ENCODE measurements at places on chromosomes 6 and 20.

DNA sequence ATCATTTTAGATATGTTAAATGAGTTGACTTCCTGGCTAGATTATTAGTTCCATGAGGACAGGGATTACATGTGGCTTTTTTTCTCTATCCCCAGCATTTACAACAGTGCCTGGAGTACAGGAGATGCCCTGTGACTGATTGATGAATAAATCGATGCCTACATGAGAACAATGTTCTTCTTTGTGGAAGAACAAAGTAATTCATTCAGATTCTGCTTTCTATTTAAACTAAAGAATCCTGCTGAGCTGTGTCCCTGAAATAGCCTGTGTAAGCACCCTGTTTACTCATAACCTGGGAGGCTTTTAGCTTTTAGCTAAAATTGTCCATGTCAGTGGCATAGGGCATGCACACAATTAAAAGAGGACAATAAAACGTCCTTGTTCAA lies 125.1 kb upstream of the BTBD3 start:
- no peak for DNase-seq

GRCh38 chr20:479487-479886 lies 17.2 kb upstream of the TBC1D20 start:
- peak; percentile 17 for DNase-seq

- no peak for DNase-seq
Observed at GRCh38 chr20:17708675-17709360, 9.1 kb downstream of the BANF2 start.

GRCh38 chr20:45545754-45546453 lies 1.3 kb downstream of the EPPIN start:
- DNase-seq: peak; percentile 40

GRCh38 chr6:3377536-3378397 lies 79.1 kb downstream of the SLC22A23 start:
- no peak for DNase-seq

- DNase-seq: no peak
Observed at GRCh38 chr6:158756126-158756525, 63.0 kb downstream of the EZR start.

DNA sequence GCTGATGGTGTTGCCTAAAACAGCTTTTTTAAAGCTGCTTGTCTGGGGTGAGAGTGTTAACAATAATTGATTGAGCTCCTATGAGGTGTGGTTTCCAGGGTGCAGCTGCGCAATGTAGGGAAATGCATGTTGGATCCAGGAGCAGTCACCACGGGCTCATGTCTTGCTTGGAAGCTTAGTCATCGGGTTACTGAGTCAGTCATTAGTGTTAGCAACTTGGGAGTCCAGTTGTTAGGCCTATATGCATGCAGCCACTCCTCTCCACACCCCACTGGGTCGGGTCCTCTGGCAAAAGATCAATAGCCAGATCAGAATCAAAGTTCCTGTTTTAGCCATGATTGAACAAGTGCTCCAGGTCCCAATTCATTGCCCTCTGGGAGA lies 271.7 kb upstream of the CHD6 start:
- DNase-seq: no peak

DNA sequence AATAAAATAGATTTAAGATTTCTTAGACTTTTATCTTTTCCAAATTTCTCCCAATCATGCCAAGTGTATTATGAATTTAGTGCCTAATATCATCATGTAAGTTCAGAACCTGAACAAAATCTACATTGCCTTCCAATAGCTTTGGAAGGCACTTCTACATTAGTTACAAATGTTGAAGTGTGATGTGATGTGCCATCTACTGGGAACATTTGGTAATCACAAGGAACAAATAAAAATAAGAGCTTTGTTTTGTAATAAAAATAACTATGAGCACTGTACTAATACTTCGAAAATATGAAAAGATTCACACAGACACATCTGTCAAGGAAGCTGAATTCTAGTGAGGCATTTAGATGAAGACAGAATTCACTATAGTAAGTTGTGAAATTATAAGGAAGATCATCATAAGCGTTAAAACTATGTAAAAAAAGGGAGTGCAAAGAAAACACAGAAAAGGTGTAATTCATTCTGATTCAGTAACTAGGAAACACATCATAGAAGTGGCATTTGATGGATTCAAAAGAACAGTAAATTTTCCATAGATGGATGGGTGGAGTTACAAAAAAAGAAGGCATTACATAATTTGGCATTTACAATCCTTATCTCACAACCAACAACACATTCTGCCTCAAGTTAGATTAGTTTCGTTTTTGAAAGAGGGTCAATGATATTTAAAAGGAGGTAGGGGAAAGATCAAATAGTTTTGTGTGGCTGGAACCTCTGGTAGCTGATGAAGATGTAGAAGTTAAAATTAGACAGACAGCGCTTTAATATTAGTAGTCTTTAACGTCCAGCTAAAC lies 161.0 kb downstream of the ASCC3 start:
- peak; percentile 69 for DNase-seq

DNA sequence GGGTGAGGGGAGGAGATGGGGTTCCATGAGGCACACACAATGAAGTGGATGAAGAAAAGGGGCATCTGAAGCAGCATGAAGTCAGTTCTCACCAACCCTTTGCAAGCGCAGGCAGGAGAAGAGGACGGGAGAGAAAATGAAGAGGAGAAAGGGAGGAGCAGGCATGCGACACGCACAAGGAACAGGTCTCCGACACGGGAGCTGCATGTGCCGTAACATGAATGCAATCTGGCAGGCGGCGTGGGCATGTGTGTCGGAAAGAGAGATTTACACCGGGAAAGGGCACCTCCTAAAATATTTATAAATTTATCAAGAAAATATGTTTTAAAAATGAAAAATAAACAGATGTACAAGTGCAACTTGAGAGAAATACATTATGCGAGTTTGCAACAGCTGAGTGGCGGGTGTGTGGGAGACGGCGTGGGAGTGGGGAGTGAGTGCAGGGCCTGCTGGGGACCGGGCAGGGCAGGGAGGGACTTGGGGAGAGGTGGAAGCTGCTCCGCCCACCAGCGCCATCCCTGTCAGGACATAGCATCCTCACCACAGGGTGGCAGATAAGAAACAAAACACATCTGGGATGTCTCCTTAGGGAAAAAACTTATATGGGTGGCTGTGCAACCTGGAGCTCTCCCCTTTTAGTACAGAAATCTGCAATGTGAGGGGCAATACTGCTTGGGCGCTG lies 40.6 kb downstream of the GJA10 start:
- no peak for DNase-seq

DNA sequence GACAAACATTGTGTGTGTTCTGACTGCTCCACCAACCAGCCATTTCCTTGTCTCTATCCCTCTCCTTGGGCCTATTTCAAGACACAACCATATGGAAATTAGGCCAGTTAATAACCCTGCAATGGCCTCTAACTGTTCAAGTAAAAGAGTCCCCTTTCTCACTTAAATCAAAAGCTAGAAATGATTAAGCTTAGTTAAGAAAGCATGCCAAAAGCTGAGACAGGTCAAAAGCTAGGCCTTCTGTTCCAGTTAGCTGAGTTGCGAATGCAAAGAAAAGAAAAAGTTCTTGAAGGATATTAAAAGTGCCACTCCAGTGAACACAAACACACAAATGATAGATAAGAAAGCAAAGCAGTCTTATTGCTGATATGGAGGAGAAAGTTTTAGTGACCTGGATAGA lies 22.5 kb downstream of the SERINC1 start:
- DNase-seq: no peak

GRCh38 chr20:45011108-45011526 lies 44.8 kb downstream of the STK4 start:
- peak; percentile 83 for DNase-seq

DNA sequence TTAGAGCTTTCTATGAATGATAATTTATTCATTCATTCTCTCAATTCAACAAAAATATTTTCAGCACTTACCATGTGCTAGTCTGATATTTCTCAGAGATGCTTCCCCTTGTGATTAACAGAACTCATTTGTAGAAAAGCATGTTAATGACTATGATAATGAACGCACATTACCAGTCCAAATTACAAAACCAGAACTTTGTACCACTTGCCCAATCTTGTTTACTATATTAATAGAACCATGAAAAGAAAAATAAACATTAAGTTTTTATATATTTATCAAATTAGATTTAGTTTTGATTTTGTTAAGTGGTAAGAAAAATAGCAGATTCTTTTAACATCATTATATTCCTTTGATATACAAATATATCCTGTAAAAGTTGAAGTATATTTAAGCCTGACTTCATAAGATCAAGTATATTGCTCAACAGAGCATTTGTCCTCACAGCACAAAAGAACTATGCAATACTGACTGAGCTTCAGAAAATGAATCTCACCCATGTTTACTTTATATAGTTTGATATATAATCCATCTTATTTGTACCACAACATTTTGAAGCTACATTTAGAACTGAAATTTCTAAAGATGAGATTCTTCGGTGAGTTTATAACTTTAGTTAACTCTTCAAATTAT lies 48.9 kb downstream of the TMEM244 start:
- peak; percentile 4 for DNase-seq

DNA sequence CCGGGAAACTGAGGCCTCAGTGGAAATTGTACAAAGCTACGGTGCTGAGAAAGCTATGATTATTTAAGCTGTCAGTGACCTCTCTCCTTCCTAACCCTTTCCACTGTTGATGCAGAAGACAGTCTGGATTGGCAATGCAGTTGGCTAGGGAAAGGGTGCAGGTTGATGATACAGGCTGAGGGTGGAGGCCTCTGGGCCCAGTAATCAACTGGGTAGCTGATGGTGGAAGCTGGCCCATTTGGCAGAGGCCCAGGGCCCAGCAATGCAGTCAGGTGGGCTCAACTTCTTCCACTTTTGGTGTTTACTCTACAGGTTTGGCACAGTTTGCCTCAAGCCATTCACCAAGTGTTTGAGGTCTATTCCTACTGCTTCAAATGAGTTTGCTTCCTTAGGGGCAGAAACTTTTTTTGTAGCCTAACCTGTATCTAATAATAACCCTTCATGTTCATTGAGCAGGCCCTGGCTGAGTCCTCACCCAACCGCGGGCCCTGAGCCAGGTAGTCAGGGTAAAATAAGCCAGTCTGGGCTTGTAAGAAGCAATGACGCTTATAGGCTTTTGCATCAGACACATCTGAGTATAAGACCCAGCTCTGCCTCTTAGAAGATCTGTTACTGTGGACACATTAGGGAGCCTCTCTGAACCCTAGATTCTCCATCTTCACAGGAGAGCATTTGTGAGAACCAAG lies 12.1 kb downstream of the BCL2L1 start:
- DNase-seq: no peak

DNA sequence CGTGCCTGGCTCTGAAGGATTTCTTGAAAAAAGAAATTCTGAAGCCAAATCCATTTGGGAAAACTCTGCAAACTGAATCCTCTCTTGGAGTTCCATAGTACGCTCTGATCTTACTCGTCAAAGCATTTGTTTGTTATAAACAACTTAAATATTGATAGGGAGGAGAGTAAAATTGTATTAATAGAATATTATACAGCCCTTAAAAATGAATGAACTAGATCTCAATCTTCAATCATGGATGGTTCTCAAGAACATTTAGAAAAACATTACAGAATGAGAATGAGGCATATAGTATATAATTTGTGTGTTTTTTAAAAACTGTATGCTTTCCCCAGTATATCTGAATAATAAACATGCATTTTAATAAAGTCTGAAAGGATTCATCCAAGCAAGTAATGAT lies 24.8 kb downstream of the KCTD20 start:
- no peak for DNase-seq

DNA sequence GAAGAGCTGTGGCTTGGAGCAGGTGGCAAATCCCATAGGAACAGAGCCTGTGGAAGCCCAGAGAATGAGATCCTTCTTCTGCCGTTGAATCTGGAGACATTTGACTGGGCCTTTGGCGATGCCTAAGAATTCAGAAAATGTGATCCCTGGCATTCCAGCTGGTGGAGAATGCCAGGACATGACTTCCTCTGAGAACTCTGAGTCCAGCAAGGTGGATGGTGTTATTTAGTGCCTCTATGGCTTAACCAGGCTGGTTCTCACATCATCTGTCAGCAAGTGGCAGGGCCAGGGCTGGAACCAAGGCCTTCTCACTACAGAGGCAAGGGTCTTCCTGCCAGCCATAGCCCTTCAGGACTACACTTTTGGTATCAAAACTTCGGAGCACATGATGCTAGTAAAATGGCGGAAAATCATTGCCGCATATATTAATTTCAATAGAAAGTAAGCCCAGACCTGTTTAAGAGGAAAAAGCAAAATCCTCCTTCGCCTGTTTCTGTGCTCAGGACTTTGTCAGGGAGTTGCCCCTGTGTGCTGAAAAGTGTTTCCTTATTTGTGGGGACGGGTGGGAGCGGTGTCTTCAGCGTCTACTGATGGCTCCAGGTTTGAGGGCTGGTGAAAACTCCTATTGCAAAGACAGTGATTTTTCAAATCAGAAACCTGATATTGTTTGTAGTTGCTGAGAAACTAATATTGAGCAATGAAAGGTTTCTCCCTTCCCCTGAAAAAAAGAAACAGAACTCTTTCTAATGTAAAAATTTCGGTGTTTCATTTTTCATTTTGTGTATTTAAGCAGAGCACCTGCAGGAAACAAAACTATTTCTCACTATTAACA lies 23.9 kb downstream of the DUSP22 start:
- DNase-seq: no peak

- DNase-seq: no peak
Observed at GRCh38 chr20:34978092-34978744, 22.6 kb downstream of the MYH7B start.

- DNase-seq: no peak
Observed at GRCh38 chr20:51810155-51811041, 8.1 kb upstream of the SALL4 start.

- DNase-seq: no peak
Observed at GRCh38 chr6:84052883-84053241, 19.3 kb downstream of the MRAP2 start.

- no peak for DNase-seq
Observed at GRCh38 chr6:66655420-66655819, 948.4 kb upstream of the EYS start.

- peak; percentile 74 for DNase-seq
Observed at GRCh38 chr20:45611054-45611453, 18.5 kb upstream of the WFDC10A start.

GRCh38 chr20:50541606-50542041 lies 31.4 kb downstream of the PTPN1 start:
- DNase-seq: no peak

DNA sequence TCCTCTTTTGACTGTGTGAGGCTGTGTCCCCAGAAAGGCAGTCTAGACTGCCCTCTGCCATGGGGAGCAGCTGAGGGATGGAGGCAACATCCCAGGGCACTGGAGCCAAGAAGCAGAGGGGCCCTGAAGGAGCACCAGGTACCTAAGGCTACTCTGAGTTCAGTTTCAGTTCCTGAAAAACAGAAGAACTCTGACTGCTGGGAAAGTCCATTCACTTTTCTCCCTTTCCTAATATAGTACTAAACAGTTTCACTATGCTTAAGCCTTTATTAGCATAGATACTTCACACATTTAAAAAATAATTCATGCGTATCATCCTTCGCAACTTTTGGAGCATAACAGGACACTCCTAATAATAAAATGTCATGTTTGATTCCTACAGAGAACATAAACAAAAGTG lies 130.0 kb downstream of the FOXC1 start:
- no peak for DNase-seq

DNA sequence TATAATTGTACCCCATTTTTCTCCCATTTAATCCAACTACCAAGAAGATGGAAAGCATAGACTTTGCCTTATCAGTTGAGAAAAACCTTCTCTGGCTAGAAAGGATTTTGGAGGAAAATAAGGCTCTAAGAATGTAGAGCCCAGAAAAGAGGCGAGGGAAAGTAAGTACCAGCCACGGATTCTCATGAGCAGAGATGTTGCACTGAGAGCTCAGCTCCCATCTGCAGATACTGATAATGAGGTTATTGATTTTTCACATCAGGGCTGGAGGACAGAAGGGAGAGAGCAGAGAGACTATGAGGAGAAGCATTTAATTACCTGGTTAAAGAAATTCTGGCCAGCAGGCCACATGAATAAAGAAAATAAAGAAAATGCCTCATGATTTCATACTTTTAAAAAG lies 104.4 kb upstream of the FAM184A start:
- DNase-seq: no peak
